ENCODE measurements at places on chromosomes 16 and 17.

GRCh38 chr17:35555691-35556090 is 4.9 kb downstream of the SLFN14 start:
- no peak for DNase-seq

DNA sequence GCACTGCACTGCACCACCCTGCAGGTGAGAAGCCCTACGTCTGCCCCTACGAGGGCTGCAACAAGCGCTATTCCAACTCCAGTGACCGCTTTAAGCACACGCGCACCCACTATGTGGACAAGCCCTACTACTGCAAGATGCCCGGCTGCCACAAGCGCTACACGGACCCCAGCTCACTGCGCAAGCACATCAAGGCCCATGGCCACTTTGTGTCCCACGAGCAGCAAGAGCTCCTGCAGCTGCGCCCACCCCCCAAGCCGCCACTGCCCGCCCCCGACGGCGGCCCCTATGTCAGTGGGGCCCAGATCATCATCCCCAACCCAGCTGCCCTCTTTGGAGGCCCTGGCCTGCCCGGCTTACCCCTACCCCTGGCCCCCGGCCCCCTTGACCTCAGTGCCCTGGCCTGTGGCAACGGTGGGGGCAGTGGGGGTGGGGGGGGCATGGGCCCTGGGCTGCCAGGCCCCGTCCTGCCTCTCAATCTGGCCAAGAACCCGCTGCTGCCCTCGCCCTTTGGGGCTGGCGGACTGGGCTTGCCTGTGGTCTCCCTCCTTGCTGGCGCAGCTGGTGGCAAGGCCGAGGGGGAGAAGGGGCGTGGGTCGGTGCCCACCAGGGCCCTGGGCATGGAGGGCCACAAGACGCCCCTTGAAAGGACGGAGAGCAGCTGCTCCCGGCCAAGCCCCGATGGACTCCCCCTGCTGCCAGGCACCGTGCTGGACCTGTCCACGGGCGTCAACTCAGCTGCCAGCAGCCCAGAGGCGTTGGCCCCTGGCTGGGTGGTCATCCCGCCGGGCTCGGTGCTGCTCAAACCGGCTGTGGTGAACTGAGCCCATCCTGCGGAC is 14.2 kb downstream of the PAM16 start:
- DNase-seq = no peak

DNA sequence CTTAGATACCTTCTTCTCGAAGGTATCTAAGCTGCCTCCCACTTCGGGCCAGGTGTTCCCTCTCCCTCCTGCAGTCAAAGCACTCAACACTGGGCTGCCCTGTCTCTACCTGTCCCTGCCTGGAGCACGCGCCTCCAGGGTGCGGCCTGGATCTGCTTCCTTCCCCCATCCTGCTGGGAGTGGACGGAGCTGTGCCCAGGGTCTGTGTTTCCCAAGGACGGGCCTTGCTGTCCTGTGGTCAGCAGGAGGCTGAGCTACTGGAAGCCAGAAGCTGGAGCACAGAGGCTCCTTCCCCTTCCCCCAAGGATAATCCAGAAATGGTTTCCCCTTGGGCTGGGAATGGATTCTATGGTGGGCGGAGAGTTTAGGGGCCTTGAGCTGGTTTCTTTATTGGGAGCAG is 16.7 kb downstream of the LLGL2 start:
- DNase-seq = no peak

DNA sequence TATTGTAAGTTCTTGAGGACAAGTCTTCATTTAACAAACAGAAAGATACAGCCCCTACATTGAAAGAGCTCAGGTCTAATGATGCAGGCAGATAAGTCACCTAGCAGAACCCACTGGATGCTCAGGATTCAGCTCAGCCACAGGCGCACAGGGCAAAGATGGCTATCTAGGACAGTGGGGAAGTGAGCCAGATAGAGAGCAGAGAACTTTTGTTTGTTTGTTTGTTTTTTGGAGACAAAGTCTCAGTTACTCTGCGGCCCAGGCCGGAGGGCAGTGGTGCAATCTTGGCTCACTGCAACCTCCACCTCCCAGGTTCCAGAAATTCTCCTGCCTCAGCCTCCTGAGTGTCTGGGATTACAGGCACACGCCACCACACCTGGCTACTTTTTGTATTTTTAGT is 20.4 kb downstream of the METTL2A start:
- DNase-seq = no peak

GRCh38 chr17:63987221-63988126 is 10.7 kb upstream of the PRR29 start:
- DNase-seq = no peak

GRCh38 chr17:4186357-4186881 is 43.4 kb downstream of the CYB5D2 start:
- DNase-seq = no peak

DNA sequence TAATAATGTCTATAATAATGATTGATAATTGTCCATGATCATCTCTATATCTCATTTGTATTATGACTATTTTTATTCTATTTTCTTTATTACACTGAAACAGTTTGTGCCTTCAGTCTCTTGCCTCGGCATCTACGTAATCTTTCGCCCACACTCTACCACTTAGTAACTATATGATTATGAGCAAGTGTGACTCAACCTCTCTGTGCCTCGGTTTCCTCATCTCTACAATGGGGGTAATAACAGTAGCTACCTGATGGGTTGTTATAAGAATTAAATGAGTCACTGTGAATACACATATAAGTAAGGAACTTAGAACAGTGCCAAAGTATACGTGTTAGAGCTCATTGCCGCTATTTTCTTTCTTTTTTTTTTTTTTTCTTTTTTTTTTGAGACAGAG is 3.7 kb upstream of the SLC16A11 start:
- DNase-seq = no peak

- no peak for DNase-seq
These were observed 14.4 kb upstream of the GNG13 start for GRCh38 chr16:814974-815373.

DNA sequence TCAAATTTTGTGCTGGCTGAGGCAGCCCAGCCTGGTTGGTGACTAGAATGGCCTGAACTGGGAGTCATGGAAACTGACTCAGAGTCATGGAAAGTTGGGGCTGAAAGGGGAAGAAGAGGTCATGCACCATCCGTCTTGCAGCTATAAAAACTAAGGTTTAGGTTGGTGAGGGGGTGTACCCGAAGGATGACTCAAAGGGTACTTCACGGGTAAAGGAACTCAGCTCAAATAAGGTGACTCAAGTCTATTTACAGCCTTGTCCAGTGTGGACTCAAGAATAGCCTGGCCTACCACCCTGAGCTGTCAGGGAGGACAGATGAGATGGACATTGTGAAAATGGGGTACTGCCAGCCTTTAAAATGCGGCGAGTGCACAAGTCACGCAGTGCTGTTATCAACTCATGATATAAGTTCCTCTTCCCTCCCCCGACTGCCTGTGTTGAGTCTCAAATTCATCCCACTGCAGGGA is 18.6 kb downstream of the CD300LB start:
- DNase-seq = no peak

GRCh38 chr17:1645207-1646171 is at the start of gene SCARF1:
TSS of gene SCARF1 (minus strand) at chr17:1645732. CDS start at chr17:1645697, 35 bp downstream.
- no peak for DNase-seq

GRCh38 chr16:56102183-56102686 is 89.1 kb upstream of the GNAO1 start:
- DNase-seq = no peak

- no peak for DNase-seq
These were observed 34.1 kb downstream of the GLP2R start for GRCh38 chr17:9859781-9860180.

DNA sequence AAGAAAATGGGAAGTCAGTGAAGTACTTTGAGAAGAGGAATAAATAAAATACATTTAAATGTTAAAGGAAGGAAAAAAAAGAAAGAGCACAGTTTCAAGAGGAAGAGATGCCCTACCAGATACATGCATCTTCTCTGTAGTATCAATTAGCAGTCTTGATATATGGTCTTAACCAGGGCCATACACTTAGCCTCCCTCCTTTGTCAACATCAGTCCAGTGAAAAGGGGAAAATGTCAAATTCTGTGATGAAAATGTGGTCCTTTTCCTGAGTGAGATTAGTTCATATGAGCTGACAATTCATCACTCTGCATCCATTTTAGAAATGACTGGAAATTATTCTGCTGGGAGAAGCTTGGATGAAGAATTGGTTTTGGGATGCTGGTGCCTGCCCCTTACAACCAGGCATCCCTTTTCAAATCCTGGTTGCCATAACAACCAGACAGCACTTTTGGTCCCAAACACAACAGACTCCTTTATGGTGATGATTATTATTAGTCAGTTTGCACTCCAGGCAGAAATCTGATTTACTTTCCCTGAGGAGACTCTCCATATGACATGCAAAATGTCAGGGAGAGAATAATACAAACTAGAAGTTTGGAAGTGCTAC is 933.6 kb upstream of the CDH8 start:
- no peak for DNase-seq

GRCh38 chr17:7780736-7781135 is 53.3 kb upstream of the KDM6B start:
- no peak for DNase-seq

GRCh38 chr17:15341385-15341849 is at the start of gene TEKT3:
TSS of gene TEKT3 (minus strand) at chr17:15341597. CDS start at chr17:15331585, 10,012 bp downstream.
- no peak for DNase-seq

- peak; percentile 65 for DNase-seq
These were observed 14.0 kb downstream of the COPZ2 start for GRCh38 chr17:48023400-48024148.

- DNase-seq = no peak
These were observed 192.1 kb upstream of the KIF2B start for GRCh38 chr17:53630638-53631037.
